ENCODE measurements at places on chromosomes 3 and 15.
A peak's percentile ranks its signal among the peaks of the same experiment; 100 is the strongest.

DNA sequence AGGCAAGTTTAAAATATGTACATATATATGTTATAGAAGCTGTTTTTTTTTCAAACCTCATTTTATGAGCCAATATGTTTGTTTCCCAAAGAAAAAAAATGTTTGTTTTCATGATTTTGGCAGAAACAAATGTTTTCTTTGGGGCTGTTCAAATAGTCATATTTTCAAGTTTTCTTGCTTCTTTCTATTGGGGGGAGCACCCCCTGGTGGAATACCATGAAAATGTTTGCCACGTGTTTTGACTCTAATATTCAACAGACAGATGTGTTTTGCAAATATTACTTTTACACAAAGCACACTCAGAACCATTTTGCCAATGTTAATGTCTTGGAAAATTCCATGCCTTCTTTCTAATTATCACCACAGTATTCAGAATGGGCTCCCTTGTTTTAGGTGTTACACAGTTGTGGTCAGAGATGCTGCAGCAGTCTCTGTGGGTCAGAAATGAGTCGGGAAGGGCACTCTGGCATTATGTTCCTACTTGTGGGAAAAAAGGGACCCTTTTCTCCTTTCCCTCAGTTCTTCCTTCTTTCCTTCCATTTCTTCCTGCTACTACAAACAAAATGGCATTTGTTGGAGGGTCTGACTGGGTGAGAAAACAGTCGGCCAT, 817.0 kb downstream of the TUSC7 start:
- peak; percentile 74 for DNase-seq

GRCh38 chr3:45227946-45228345, 1.9 kb upstream of the TMEM158 start:
- DNase-seq = no peak

- DNase-seq = no peak
These were observed 29.7 kb upstream of the OR4F6 start for GRCh38 chr15:101773496-101774100.

DNA sequence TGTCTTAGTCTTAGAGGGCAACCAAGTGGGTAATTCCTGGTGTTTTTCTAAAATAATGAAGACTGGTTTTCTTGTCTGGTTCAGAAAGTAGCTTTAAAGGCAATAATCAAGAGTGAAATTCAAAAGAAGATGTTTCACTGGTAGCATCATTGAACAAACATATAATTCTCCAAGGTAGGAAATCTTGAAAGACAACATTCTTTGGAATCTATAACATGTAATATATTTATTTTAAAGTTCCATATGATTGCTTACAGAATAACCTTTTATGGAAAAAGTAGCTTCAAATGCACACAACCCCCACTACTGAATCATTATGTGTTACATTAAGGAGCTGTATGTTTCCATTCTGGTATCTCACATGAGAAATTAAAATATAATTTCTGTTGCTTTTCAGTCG, 13.8 kb upstream of the FOXP1 start:
- DNase-seq = no peak

DNA sequence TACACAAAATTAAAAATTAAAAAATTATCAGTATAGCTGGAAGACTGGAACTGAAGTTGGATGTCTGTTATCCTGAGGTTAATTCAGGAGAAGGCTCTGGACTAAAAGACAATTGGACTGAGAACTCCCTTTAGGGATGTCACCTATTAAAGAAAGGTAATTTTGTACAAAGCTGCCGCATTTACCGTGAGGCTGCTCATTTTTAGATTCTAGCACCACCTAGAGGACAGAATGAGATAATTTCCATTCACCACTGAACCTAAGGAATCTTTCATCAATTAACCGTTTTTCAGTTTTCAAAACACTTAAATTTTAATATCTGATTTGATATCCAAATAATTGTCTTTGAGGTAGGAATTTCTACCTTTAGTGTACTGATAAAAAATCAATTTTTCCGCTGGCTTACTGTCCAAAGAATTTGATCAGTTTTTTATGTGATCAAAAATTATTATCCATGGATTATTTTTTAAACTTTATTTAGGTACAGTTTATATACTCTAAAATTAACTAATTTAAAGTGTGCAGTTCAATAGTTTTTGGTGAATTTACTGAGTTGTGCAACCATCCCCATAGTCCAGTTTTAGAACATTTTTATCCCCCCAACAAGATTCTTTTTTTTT, 106.7 kb upstream of the TNIK start:
- peak; percentile 48 for DNase-seq

- peak; percentile 26 for DNase-seq
These were observed 375.8 kb downstream of the GAP43 start for GRCh38 chr3:115999001-115999585.

- DNase-seq = no peak
These were observed 27.7 kb downstream of the ITGA11 start for GRCh38 chr15:68404056-68404798.

GRCh38 chr15:57215881-57216280, 160.4 kb upstream of the CGNL1 start:
- DNase-seq = no peak

DNA sequence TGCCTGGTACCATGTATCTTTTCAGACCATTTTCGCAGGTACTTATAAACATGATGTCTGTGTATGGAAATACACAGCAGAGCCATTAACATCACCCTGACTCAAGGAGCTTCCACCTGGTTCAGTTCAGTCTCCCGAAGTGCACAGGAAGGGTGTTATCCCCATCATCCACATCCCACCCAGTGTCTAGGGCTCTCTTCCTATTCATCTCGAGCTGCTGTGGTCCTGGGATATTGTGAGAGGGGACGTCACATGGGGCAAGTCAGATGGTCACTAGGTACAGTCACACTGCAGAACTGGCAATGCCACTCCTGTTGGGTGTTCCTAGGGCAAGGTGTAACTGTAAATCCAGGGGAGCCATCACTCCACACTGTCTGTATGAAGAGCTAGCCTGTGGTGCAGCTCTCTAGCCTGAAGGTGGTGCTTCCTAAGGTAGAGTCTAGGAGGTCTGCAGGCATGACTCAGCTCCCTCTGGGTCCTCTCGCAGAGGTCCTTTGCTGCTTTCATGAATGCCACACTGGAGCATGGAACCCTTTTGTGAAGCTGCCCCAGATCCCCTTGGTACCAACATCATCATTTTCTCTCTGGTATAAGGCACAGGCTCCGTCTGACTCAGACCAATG, 13.9 kb downstream of the ISLR2 start:
- DNase-seq = no peak

GRCh38 chr3:47318916-47319315, 36.2 kb downstream of the KLHL18 start:
- no peak for DNase-seq

- peak; percentile 44 for DNase-seq
These were observed 88.7 kb downstream of the GABRG3 start for GRCh38 chr15:27059610-27060202.

DNA sequence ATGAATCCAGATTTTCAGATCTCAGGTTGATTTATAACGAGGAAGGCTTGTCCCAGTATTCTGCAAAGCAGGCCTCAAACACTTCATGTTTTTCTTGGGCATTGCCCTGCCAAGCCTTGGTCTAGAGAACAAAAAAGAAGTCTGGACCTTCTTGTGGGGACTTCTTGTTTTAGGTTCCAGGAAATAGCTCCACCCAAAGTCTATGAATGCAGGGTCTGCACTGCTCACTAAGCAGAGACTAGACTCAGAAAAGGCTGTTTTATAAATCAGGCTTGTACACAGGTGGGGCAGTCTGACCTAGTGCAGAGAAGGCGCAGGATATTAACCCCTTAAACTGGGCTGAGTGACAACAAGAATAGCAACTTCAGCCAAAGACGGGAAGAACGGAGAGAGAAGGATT, 44.3 kb downstream of the GLB1 start:
- DNase-seq = no peak

- no peak for DNase-seq
These were observed 46.8 kb downstream of the NME9 start for GRCh38 chr3:138282836-138283235.

Measured in globus pallidus (tissue), 1 donor.